ENCODE measurements at places on chromosomes 2 and 18. TPM values are rescaled to one million over a fixed set of nuclear protein-coding genes. Genes with fewer than 3 reads are reported as not detected.
A peak's percentile ranks its signal among the peaks of the same experiment; 100 is the strongest.

- peak; percentile 83 for DNase-seq
These were observed 80.7 kb upstream of the MEX3C start for GRCh38 chr18:51278045-51278649.

DNA sequence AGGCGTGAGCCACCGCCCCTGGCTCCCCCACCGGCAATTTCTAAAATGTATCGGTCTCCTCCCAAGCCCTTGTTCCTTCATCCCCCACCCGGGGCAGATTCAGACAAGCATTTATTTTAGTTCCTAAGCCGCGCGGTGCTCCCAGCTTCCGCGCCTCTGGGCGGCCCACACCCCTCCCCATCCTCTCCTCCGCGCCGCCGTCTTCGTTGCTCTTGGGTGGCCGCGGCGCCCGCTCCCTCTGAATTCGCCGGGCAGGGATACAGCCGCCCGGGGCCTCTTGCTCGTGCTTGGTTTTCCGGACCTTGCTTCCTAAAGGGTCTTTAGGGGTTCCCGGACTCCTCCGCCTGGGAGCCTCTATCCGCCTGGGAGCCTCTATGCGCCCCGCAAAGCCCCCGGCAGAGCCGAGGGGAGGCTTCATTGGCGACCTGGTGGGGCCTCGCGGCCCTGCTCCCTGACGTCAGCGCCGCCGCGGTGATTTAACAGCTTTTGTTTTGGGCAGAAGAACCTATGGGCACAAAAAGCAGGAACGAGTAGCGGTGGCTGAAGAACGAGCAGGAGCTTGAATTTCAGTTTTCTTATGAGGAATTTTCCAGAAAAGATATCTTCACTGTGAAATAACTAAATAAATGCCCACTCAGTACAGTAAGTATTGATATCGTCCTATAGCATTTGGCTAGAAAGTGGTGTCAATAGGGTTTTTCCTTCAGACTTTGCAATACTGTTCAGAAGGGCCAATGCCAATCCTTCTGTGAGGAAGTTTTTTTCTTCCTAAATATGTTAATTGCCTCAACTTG, 37.3 kb downstream of the PRKRA start:
- peak; percentile 86 for DNase-seq

DNA sequence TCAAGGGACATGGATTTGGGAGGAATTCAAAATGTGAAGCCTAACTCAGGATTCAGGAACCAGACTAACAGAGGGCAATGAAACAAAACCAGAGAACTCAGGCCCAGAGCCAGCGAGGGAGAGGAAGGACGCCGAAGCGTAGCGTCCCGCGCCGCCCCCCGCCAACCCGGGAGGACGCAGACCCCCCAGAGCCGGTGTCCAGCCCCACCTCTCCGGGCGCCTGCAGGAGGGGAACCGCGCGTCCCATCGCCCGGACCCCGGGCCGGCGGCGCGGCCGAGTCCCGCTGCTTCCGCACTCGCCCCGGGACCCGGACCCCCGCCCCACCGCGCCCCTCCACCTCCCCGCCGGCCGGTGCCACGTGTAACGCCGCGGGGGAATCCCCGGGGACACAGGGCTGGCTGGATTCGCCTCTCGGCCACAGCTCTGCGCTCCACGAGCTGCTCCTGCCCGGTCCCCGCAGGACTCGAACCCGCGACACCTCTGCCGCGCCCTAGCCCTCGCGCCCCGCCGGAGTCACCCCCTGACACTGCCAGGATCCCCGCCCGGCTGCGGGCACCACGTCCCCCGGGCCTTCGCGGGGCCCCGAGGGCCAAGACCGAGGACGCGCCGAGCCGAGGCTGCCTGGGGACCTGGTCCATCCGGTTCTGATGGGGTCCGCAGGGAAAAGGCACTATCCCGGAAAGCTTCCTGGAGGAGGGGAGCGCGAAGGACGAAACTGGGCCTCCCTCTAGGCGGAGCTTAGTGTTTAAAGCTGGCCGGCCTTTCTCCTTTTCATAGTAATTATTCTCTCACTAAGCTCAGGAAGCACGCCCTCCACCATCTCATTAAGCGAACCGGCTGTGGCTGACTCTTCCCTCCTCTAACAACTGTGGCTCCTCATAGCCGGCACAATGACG, 40.4 kb upstream of the FAM124B start:
- DNase-seq, result peak; percentile 89

- DNase-seq, result no peak
These were observed 59.0 kb downstream of the MOGAT1 start for GRCh38 chr2:222730366-222730999.

DNA sequence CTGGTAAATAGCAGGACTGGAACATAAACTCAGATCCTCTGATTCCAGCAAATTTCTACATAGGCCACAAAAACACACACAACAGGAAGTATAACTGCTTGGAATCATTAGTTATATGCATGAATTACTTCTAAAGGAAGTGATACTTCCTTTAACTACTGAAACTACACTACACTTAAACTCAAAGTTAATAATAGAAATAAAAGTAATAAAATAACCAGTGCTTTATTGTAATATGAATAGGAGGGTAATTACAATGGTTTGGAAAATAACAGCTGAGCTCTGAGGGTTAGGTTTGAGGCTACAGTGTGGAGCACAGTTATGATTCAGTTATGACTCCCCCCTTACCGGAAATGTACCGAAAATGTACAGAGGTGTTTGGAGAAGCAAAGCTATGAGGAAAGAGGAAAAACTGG, 18.5 kb upstream of the POLI start:
- no peak for DNase-seq

DNA sequence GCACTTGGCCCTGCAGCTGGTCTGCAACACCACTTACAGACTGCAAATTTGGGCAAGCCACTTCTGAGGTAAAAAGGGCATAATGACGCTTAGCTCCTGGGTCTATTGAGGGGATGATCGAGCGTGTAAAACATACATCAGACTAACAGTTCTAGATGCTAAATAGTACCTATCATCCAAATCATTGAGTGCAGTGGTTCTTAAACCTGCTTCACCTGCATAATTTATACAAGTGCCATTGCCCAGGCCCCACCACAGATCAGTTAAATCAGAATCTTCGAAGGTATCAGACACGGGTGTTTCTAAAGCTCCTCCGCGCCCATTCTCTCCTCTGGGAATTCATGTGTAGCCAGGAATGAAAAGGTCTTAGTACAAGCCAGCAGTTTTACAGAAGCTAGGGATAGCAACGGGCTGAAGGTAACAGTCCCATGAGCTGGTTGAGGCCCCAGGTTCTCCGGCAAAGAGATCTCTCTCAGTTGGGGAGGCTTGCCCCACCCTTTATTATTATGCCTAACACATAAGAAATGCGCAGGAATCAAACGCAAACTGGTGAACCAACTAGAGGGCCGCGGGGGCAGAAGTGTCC, 737 bp upstream of the RNF181 start:
- no peak for DNase-seq

GRCh38 chr2:164967361-164967760, 12.0 kb upstream of the SLC38A11 start:
- no peak for DNase-seq

DNA sequence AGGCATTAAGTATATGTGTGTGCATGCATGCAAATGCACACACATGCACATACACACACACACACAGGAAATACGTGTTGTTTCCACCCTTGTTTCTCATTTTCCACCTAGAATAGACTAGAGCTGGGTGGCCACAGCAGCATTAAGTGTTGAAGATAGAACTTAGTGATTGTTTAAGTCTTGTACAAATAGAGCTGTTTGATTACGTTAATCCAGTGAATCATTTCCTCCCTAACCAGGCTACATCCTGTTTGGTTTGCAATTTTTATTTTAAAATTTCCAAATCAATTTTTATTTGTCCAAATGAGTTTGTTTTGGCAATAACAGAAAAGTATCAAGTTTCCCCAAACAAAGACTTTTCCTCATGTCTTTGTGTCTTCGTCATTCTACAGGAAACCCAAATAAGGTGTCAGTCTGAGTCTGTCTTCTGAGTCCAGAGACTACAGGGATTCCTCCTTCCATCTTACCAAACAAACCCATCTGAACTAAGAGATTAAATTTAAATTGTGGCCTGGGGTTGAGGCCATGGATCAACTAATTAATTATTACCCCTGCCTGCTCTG, 74.6 kb upstream of the GALNT5 start:
- DNase-seq, result no peak

DNA sequence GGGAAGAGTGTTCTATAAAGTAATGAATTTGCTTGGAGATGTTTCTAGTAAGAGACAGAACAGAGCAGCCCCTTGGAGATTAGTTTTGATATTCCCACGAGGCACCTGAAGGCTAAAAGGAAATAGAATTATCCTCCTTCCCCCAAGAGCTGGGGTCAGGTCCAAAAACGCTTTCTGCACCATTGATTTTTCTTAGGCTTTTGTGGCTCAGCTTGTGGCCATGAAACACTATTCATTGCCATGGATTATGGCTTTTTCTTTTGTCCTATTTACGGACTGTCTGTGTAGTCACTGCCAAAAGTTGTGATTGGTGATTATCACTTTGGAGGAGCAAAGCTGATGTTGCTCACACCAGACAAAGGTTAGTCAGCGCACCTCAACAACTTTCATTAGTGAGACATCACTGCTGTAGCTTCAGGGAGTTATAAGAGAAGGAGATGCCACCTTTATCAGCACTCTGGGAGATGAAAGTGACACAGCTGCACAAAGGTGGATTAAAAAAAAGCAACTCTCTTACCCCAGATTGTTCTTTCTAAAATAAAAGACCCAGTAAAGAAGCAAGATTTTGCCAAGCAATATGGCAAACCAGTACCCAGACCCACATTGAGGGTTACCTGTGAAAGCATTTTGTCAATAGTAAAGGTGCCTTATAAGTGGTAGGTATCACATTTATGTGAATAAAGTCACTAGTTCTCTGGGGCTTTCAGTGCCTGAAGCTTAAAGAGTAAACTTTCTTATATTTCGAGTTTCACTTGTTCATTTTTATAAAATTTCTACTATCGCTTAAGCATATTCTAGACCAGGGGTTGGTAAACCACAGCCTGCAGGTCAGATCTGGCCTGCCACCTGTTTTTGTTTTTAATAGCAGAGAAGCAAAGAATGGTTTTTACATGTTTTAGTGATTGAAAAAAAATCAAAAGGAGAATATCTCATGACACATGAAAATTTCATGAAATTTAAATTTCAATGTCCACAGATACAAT, 10.6 kb downstream of the CXCR4 start:
- no peak for DNase-seq

DNA sequence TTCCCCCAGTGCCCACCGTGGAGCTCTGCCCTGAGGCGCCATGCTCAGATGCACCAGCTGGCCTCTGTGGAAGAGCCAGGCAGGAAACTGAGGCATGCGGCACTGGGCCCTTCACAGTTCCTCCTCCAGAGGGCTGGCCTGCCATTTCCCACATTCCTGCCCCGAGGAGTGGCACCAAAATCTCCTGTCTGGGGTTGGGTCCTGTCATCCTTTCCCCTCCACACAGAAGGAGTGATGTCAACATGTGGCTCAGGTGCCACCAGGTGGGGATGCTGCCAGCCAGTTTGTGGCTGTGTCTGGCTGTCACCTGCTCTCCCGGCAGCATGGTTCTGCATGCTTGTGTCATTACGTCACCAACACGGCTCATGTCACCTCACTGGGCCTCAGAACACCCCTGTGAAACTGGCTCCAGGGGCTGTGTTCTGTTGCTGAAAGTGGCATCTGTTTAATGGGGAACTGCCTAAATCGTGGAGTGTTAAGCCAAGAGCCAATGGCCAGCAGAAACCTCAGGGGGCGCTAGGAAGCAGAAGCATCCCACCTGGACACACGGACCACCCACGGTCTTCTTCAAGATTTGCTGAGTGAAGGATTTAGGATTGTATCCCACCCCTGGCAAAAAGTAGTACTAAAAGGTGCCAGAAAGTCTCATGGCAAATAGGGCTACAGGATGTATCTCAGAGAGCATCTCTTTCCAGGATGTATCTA, 51.3 kb downstream of the ZAP70 start:
- DNase-seq, result peak; percentile 28

DNA sequence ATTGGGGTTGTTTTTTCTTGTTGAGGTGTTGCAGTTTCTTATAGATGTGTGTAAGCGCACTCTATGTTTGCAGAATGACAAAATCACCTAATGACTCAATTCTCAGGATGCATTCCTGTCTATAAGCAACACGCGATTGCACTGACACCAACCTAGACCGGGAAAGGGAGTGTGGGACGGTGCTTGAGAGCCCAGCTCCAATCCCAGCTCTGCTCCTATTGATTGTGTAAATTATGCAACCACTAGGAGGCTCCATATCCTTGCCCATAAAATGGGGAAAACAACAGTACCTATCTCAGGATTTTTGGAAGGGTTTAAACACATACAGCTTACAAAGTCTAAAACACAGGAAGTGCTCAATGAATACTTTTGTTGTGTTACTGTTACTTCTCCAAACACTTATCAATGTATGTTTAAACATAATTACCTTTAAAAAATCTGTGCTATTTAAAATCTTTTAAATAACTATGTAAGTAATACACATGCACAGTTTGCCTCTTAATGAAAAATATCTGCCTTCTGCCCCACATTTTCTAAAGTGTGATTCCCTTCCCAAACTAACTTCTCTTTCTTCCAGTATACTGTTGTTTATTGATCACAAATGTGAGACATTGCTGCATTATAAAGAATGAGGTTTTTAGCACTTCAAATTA, 132.5 kb downstream of the SPHKAP start:
- DNase-seq, result peak; percentile 89

DNA sequence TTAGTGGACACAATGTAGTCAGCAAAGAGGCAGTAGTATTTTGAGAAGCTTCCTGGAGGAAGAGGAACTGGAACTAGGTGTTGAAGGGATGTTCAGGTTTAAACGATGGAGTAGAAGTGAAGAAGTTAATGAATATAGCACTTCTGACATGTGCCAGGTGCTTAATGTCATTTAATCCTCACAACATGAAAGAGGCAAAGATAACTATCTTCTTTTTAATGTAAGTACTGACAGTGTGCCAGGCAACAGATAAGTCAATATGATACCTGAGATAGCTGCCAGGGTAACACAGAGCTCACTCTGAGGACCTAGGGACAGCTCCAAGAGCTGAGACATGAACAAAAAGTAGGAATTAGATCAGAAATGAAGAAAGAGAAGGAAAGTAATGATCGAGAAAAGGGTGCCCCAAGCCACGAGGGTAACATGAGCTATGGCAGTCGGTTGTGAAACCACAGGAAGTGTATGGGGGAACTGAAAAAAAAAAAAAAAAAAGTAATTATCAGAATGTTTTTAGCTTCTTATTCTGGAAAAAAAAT, 140.7 kb downstream of the RNF144A start:
- DNase-seq, result no peak

- no peak for DNase-seq
These were observed 111.0 kb downstream of the KCNF1 start for GRCh38 chr2:11022591-11023273.

DNA sequence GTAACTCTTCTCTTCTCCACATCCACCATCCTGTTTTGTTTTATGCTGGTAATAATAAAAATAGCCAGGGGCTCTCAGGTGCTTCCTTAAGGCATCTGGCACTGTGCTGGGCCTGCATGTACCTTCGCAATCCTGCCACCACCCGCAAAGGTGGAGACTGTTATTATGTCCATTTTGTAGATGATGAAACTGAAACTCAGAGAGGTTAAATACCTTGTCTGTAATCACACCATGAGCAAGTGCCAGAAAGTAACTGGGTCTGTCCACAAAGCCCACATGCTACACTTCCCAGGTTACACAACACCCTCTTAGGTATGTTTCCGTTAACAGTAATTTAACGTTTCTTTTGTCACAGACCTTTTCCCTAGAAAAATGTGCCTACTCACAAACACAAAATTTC, 27.0 kb downstream of the NRP2 start:
- no peak for DNase-seq

- no peak for DNase-seq
These were observed 209.1 kb upstream of the KCNJ3 start for GRCh38 chr2:154489266-154489858.

Gene DAPL1
- total RNA-seq, result not detected

Gene LIMS3
- 0.31 TPM for total RNA-seq

Gene CTAGE1
- total RNA-seq, result not detected

Gene SAG
- not detected for total RNA-seq

Gene TACR1
- 7.3 TPM for total RNA-seq

Gene SCG2
- total RNA-seq, result 0.31 TPM

Gene ERICH2
- total RNA-seq, result not detected
